NCI-H1048 (cell line): ENCODE measurements at places on chromosomes 12 and 14.

GRCh38 chr12:115337693-115338543, 653.9 kb upstream of the TBX3 start:
- no peak for DNase-seq

DNA sequence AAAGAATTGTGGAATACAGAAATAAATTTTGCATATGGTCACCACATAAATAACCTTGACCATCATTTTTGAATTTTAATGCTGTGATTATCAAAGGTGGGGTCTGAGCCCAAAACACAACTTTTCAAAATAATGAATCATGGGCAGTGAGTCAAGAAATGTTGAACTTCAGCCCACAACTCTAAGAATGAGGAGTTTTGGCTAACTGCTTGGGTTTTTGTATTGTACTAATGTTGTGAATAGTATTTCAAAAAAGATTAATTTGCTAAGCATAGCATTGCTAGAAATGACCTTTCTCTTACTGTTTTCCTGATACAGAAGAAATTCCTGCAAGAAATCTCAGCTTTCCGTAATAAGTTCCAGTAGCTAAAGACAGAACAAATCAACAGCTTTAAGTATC, 24.4 kb upstream of the YARS2 start:
- DNase-seq: no peak

GRCh38 chr12:95548056-95548538, 3.2 kb downstream of the USP44 start:
- DNase-seq: no peak

DNA sequence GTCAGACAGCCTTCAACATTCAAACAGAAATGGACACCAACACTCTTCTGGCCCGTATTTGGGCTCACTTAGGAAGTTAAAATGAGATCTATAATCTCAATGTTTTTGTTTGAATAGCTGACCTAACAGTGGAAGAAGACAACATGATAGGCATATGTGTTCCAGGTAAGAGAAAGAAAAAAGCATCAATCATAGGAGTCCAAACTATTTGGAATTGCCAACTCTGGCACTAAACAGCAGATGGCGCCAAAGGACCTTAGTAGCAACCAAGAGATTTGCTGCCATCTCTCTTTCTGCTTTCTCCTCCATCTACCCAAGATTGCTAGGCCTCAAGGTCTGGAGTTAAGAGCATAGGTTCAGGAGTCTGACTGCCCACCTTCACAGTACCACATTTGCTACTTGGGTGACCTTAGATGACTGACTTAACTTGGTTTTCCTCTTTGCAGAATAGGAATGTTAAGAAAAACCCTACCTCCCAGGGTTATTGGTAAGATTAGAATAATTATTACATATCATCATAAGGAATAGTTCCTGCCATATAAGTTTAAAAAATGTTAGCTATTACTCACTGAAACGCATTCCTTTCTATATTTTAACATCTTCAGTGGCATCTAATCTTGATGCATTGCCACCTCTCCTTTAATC, 30.2 kb downstream of the PEX5 start:
- DNase-seq: peak; percentile 49

DNA sequence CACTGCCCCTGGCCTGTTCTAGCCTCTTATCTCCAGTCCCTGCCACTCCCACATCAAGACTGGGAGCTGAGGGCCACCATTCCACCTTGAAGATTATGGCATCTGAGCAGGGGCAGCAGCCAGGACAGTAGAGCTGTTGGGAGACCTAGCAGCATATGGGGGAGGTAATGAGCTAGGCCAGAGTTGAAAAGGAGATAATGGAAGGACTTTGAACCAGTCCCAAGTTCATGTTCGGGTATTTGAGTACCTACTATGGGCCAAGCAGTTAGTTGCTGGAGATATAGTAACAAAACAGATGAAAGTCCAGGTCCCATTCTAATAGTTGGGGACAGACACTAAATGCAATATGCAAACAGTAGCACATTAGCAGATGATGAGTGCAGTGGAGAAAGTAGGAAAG, 151.5 kb downstream of the PLXNC1 start:
- DNase-seq: no peak

DNA sequence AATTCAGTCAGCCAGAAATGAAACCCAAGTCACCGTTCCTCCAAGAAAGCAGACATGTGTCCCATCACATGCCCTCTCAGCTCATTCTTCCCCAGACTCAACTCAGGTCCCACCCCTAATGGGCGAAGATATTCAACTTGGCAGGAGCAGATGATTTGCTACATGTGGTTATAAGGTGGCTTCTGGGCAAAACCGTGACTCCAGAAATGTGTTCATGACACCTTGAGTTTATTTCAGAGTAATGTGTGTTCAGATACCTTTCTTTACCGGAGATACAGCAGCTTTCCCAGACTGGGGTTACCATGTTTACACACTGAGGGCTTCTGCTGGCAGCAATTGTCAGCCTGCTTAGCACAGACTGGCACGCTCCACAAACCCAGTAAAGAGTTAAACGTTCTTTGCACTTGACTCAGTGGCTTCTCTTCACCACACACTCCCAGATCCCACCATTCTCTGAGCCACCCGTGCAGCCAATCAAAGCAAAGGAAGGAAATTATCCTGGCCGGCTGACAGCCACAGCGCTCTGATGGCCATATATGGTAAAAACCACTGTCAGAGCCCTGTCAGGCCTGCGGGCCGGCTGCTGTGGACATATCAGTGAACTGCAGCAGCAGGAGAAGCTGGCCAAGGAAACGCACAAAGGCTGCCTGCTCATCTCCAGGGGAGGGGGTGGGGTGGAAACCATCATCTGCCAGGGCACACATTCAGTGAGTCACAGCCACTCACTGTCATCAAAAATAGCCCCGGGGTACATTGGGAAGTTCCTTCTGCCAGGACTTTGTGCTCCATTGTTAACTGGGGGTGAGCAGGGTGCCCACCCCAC, 39.9 kb downstream of the CORO1C start:
- peak; percentile 65 for DNase-seq

- no peak for DNase-seq
Observed at GRCh38 chr14:91202234-91202974, 42.1 kb downstream of the GPR68 start.

GRCh38 chr12:69329669-69330428, 18.3 kb upstream of the LYZ start:
- no peak for DNase-seq

GRCh38 chr12:121558956-121559355, 21.9 kb downstream of the KDM2B start:
- DNase-seq: no peak

DNA sequence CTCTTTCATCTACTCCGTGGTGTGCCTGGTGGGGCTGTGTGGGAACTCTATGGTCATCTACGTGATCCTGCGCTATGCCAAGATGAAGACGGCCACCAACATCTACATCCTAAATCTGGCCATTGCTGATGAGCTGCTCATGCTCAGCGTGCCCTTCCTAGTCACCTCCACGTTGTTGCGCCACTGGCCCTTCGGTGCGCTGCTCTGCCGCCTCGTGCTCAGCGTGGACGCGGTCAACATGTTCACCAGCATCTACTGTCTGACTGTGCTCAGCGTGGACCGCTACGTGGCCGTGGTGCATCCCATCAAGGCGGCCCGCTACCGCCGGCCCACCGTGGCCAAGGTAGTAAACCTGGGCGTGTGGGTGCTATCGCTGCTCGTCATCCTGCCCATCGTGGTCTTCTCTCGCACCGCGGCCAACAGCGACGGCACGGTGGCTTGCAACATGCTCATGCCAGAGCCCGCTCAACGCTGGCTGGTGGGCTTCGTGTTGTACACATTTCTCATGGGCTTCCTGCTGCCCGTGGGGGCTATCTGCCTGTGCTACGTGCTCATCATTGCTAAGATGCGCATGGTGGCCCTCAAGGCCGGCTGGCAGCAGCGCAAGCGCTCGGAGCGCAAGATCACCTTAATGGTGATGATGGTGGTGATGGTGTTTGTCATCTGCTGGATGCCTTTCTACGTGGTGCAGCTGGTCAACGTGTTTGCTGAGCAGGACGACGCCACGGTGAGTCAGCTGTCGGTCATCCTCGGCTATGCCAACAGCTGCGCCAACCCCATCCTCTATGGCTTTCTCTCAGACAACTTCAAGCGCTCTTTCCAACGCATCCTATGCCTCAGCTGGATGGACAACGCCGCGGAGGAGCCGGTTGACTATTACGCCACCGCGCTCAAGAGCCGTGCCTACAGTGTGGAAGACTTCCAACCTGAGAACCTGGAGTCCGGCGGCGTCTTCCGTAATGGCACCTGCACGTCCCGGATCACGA, 2.2 kb downstream of the SSTR1 start:
- no peak for DNase-seq

- no peak for DNase-seq
Observed at GRCh38 chr12:91496337-91496736, 313.7 kb upstream of the DCN start.

GRCh38 chr14:21703357-21704326, 30.0 kb upstream of the OR4E1 start:
- no peak for DNase-seq

GRCh38 chr12:82898441-82898840, 211.7 kb downstream of the TMTC2 start:
- no peak for DNase-seq

- DNase-seq: no peak
Observed at GRCh38 chr12:51442324-51442723, 17.7 kb downstream of the SLC4A8 start.

- DNase-seq: no peak
Observed at GRCh38 chr12:25256005-25256404, 5.3 kb upstream of the KRAS start.

DNA sequence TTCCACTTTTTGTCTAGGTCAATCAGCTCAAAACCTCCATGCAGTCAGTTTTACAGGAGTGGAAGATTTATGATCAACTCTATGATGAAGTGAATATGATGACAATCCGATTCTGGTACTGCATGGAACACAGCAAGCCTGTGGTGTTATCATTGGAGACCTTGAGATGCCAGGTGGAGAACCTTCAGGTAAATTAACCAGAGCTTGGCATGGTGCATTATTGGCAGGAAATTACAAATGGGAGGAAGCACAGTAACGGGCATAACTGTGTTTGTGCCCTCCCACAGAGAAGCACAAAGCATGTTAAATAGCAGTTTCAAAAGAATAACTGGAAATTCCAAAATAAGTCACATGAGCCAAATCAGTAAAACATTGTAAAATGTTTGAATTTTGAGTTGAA, 135.6 kb downstream of the ESR2 start:
- no peak for DNase-seq

GRCh38 chr12:25775968-25776367, 182.5 kb upstream of the RASSF8 start:
- DNase-seq: no peak

- no peak for DNase-seq
Observed at GRCh38 chr14:103112400-103113243, 10.6 kb upstream of the TNFAIP2 start.

DNA sequence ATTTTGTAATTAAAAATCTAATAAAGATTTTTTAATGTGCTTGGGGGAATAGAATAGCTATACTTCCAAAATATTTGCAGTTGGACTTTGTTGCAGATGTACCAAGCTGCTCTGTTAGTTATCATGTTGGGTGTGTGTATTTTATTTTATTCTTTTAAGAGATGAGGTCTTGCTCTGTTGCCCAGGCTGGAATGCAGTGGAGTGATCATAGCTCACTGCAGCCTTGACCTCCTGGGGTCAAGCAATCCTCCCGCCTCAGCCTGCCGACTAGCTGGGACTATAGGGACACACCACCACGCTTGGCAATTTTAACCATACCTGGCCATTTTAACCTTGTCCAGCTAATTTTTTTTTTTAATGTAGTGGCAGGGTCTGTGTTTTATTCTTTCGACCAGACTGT, 54.7 kb upstream of the MAP1LC3B2 start:
- DNase-seq: no peak

DNA sequence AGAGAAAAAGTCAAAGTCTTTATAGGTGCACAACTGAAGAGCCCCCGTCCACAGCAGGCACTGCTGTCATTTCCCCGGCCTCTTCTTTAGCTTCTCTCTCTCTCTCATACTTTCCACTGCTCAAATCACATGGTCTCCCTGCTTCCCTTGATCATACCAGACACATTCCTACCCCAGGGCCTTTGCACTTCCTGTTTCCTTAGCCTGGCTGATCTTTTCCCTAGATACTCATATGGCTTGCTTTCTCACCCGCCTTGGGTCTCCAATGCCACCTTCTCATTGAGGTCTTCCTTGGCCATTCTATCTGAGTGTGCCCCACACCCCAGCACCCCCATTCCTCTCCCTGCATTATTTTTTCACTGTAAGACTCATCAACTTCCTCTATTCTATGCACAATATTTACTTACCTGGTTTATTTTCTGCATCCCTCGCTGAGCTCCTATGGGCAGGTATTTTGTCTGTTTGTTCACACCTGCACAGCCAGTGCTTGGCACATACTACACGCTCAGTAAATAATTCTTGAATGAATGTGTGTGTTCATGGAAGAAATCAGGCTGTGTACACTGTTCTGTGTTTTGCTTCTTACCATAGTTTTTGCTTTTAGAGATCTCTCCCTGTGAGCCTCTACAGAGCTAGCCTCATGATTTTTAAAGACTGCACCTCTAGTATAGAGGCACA, 31.9 kb downstream of the SERPINA1 start:
- DNase-seq: no peak

GRCh38 chr14:63909984-63910383, 57.2 kb downstream of the SYNE2 start:
- no peak for DNase-seq

DNA sequence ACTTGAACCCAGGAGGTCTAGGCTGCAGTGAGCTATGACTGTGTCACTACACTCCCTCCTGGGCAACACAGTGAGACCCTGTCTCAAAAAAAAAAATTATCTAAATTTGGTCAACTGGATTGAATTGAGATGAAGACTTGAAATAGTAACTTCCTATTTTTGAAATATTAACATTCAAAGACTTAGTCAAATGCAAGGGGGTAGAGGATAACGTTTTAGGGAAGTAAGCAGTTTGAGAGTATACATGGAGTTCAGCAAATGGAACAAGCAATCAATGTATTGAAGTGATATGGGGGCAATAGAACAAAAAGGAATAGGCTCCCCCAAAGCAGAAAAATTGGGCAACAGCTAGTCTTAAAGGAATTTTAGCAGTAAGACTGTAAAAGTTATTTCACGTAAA, 4.6 kb upstream of the MFAP5 start:
- DNase-seq: no peak

DNA sequence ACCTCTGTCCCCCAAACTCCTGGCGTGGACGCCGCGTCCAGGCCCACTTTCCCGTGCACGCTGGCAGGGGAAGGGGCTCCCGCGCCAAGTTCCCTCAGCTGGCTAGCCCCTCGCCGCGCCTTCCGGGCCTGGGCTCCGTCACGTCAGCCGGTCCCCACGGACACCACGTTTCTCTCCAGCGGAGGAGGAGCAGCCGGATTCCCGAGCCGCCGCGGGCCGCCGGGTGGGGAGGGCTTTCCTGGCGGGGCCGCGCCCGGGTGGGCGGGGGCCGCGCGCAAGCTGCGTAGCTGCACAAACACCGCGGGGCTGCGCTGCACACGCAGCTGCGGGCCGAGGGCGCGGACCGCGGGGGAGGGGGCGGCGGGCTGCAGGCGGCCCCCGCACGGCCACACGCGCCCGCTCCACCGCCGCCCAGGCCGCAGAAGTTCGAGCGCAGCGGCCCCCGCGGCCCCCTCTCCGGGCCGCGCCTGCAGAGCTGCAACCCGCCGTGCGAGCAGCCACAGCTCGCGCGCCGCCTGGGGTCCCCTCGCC, 45.1 kb upstream of the PNMA1 start:
- DNase-seq: no peak
